C1 segment of cervical spinal cord (tissue), 14 donors: ENCODE measurements at places on chromosomes 4 and X.

DNA sequence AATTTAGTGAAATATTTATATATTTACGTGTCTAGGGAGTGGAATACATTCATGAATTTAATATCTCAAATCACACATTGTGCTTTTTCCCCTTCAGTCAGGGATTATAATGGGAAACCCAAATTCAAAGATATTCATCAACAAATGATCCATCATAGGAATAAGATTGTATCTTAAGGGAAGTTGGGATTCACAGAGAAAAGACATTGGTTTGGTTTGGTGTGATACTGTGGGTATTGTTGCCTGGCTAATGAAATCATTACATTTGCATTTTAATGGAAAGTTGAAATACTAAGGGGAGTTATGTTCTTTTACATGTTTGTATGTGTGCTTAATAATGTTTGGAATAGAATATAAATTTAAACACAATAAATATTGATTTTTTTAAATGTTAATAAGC lies 1.7 kb downstream of the TET2 start:
- no peak for DNase-seq

DNA sequence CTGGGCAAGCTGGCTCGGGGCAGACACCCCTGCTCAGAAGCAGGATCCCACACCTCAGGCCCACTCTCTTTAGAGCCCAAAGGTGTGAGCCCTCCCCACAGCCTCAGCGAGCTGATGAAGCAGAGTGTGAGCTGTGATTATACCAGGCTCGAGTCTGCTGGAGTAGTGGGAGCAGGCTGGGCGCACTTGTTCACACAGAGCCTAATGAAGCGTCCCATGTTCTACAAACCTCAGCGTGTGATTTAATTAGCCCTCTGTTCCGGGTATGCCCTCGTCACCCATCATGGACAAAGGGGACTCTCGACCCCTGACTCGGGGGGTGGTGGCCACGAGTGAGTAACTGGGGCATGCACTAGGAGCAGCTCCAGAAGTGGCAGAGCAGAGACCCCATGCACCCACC lies 62.3 kb downstream of the PPP2R2C start:
- DNase-seq: no peak

DNA sequence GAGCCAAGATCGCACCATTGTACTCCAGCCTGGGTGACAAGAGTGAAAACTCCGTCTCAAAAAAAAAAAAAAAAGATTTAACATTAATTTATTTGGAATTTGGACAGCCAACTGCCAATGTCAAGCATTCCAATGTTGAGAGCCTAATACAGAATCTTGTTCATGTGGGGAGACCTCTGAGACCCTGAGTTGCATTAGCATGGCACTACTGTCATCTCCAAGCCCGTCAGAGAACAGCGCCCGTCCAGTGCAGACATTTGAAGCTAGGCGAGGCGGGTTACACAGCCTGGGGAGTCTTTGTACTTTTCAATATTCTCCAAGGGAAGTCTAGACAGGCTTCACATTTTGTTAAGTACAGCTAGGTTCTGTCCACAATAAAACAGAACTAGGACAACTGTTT lies 126.7 kb downstream of the CHRNA9 start:
- no peak for DNase-seq

- DNase-seq: no peak
These were observed 7.5 kb upstream of the RUFY3 start for GRCh38 chr4:70714079-70714887.

DNA sequence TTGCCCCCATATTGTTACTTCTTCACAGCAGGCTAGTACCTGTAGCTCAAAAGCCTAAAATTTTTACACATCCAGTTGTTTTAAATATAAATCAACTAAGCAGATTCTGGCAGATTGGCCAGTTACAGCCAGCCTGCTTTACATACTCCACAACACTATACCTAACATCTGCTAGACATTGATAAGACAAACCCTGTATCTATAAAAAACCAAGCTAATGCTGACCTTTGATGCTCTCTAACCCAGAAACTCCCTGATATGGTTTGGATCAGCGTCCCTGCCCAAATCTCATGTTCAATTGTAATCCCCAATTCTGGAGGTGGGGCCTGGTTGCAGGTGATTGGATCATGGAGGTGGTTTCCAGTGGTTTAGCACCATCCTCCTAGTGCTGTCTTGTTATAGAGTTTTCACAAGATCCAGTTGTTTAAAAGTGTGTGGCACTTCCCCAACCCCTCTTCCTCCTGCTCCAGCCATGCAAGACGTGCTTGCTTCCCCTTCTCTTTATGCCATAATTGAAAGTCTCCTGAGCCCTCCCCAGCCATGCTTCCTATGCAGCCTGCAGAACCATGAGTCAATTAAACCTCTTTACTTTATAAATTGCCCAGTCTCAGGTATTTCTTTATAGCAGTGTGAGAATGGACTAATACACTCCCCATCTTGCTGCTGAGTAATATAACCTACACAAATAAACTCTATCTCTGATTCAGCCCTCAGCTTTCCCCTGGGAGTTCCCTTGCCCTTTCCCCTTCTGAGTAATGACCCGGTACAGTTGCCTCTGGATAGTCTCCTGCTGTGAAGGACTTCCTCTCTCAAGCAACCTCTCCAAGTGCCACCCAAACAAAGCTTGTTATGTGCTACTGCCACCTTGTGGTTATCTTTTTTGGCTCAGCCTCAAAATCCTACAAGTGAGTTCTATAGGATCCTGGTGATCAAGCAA lies 39.6 kb downstream of the ZCCHC13 start:
- DNase-seq: no peak

DNA sequence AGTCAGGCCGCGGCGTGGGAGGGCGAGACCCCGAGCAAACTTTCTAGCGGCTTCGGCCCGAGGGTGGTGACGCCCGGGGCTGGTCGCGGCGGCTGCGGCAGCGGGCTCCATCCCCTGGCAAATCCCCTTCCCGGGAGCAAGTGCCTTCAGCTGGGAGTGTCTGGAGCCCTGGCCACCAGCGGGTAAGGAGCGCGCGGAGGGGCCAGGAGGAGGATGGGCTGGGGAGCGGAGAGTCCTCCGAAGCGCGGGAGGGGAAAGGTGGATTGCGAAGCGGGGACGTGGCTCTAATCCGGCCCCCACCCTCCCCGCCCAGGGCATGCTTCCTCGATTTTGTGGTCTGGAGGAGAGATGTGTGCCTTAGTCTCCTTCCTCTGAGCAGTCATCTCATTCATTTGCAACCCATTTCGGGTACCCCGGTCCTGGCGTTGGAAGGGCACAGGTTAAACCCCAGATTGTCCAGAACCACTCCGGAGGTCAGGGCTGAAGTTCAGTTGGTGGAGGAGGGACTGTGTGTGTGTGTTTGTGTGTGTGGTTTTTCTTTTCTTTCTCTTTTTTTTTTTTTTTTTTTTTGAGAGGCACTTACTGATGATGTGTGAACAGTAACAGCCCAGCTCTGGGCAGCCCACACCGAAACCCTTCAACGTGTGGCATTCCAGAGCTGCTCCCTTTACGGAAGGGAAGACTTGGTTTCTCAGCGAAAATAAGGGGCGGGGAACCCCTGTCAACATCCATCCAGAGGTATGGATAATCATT lies 516 bp downstream of the SGMS2 start:
- peak; percentile 73 for DNase-seq

DNA sequence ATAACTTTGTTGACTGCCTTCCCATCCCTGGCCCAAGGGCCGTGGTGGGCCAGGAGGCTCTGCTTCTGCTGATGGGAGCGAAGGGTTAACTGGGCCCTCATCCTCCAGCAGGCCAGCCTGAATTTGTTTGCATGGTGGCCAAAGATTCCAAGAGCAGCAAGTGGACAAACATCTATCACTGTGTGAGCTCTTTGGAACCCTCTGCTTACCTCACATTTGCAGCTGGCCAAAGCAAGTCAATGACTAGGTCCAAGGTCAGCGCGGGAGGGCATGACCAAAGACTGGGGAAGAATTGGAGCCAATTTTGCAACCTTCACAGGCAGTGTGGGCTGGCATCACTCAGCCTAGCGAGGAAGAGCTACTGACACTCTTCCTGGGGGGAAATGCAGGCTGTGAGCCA lies 67.8 kb upstream of the ATP6AP2 start:
- no peak for DNase-seq

DNA sequence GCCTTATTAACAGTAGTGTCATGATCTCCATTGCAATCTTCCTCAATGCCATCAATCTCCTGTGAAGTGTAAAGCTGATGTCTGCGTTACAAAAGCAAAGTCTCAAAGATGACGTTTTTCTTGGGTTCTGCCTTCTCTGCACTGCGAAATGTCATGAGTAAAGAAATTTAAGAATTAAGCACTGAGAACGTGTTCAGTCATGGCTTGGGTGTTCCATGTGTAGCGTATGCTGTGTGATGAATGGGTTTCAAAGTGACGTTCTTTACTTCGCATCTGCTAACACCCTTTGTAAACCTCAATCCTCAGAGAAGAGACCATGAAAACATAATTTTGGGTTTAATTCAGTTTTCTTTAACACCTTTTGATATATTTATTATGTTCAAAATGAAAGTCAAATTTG lies 999 bp downstream of the NAP1L5 start:
- DNase-seq: no peak

DNA sequence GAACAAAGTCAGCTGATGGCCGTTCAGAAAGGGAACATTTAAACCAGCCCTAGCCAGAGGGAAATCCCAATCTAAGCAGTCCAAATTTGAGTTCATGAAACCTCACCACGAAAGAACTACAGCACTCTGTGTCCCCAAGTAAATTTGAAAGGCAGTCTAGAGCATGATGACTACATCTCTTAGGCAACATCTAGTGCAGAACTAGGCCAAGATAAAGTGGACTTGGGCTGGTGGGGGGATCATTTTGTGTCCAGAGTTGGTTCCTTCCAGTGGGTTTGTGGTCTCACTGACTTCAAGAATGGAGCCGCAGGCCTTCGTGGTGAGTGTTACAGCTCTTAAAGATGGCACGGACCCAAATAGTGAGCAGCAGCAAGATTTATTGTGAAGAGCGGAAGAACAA lies 64.9 kb downstream of the KLHL4 start:
- DNase-seq: no peak
